ENCODE measurements at places on chromosomes 6 and 20. TPM values are rescaled to one million over a fixed set of nuclear protein-coding genes. Genes with fewer than 3 reads are reported as not detected.

DNA sequence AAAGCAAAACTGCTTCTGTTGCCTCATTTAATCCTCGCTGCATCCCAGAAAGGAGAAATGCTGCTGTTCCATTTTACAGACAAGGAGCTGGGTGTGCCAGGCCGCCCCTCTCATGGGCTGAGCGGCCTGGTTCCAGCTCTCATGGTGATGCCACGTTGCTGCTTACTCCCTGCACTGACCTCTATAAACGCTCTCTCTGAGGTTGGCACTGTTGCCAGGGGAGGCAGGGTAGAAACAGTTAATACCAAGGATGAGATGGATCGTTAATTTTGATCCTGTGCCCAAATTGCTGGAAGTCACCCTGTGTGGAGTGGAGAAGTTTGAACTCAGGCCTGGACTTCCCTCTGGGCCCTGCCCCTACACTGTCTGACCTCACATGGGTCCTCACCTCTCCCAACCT is 25.6 kb downstream of the SIRPA start:
- no peak for DNase-seq

The WDR27 gene
- 4.9 TPM for polyA plus RNA-seq

- DNase-seq = no peak
Measured at GRCh38 chr20:62116558-62117361, 5.5 kb upstream of the LSM14B start.

DNA sequence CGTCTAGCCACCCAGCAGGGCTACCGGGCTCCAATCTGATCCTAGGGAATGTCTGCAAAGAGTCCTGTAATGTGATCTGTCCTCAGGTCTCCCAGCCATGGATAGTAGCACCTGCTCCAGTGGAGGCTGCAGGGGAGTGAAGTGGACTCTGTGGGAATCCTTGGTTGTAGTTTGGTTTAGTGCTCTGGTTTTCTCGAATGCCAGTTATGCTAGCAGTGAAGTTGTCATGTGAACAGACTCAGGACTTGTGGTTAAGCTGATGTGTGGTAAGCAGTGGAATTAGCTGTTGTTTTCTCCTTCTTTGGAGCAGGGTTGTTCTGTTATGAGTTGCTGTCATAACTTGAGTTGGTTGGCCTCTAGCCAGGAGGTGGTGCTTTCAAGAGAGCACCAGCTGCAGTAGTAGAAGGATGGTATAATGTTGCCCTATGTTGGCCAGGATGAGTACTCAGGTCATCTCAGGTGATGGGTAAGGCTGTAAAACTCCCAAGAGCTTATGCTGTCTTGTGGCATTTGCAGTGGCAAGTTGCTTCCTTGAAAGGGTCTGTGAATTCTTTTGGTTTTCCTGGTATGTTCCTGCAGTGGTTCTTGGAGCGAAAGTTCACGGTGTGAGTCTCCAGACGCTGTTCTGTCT is 390.2 kb downstream of the UTRN start:
- no peak for DNase-seq

DNA sequence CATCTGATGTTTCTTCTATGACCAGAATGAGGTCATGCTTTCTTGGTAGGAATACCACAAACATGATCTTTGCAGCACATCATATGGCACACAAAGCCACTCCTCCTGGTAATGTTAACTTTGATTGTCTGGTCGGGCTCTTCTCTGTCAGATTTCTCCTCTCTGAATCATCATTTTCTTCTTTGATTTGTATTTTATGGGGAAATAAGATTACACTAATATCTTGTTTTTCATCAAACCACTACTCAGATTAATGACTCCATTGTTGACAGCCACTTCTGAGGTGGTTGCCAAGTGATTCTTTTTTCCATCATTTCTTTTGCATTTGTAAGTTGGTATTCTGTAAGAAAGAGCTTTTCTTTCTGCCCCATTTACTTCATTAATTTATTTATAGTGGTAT is 29.5 kb downstream of the TRMT11 start:
- DNase-seq = no peak

DNA sequence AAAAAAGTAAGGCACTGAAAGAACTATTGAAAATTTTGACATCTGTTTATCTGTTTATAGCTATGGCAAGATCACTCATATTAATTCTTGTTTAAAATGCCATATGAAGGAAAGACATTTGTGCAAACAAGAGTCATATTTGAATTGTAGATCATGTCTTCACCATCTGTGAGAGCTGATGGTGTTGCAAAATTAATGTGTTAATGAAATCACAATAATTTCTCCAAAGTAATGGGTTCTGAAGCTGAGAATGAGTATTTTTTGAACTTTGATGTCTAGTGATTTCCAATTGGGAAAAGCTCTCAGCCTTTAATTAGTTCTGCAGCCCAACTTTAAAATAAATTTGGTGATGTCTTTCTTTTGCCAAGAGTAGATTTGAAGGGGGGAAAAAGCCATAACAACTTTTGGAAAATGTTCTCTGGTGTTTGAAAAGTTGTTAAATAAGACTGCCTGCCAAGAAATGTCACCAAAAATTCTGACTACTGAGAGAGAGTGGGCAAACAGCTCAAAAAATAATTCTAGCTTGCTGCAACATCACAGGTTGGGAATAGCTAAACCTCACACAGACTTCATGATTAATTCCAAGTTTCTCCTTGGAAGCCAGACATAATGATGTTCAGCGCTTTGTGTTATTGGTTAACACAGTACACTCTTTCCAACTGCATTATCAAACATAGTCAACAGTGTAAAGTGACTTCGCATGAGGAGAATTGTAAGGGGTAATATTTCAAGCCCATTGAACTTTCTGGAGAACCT is 142.6 kb downstream of the SOBP start:
- DNase-seq = no peak

- DNase-seq = no peak
Measured at GRCh38 chr6:80460257-80460865, 353.9 kb downstream of the BCKDHB start.

GRCh38 chr6:31796993-31797385 is 1.4 kb upstream of the VARS1 start:
- no peak for DNase-seq

The RIMS4 gene
- polyA plus RNA-seq = 0.55 TPM

- no peak for DNase-seq
Measured at GRCh38 chr6:53437557-53438202, 88.9 kb upstream of the ELOVL5 start.

GRCh38 chr6:119887666-119888065 is 538.1 kb upstream of the MAN1A1 start:
- no peak for DNase-seq

- DNase-seq = no peak
Measured at GRCh38 chr6:24902782-24903181, 33.0 kb downstream of the RIPOR2 start.

GRCh38 chr20:53800883-53801604 is 207.4 kb upstream of the ZNF217 start:
- DNase-seq = peak; percentile 44

The ULBP2 gene
- 0.31 TPM for polyA plus RNA-seq

- no peak for DNase-seq
Measured at GRCh38 chr20:13221313-13221672, 219 bp downstream of the ISM1 start.

DNA sequence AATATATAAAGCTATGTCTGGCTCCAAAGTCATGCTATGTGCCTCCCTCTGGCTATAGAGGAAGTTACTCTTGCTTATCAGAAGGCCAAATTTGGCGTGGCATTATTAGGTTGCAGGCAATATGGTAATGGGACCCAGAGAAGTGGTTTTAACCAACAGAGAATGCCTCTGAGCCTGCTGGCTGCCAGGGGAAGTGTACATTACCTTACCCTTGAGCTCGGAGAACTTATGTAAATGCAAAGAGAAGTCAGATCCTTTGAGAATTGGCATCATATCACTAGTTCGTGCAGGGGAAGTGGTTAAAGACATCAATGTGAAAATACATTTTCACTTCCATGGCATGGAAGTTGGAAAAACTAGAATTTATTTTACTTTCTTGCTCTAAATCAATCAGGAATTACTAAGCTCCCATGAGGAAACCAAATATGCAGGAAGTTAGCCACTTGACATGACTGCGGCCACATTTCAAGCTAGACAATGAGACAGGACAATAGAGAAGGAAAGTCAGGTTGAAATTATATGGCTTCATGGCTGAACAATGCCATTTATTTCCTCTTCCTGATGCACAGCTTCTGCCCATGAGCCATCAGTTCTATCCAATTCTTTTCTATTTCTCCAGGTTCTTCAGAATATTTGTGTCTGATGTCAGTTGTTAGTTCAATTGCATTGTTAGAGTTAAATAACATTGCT is 134.0 kb upstream of the PHACTR1 start:
- DNase-seq = no peak

DNA sequence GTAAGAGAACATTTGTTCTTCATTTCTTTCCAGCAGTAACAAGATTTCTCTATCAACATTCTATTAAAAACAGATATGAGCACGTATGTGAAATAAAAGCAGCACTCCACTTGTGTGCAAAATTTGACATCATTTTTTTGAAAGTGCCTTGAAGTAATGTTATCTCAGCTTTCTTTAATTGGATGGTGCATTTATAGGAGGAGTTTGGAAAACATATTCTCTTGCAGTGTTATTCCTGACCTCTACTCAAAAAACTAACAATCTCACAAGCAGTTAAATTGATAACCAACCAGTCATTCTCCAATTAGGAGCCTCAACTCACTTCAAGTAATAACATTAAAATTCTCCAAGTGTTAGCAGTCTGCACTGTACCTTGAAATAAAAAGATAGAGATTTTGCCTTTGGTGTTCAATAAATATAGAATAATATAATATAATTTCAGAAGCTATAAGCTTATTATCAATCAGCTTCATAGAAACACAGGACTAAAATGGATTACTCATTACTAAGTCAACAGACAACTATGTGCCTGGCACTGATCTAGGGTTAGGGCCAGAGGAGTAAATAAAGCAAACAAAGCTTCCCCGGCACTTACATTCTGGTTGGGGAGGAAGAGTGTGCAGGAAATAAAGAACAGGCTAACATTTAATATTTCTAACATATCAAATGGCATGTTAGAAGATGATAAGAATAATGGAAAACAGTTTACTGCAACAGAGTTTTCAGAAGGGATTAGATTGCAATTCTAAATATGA is 149.0 kb upstream of the SGK1 start:
- DNase-seq = no peak

- no peak for DNase-seq
Measured at GRCh38 chr6:138986578-138986977, 1.5 kb downstream of the REPS1 start.

DNA sequence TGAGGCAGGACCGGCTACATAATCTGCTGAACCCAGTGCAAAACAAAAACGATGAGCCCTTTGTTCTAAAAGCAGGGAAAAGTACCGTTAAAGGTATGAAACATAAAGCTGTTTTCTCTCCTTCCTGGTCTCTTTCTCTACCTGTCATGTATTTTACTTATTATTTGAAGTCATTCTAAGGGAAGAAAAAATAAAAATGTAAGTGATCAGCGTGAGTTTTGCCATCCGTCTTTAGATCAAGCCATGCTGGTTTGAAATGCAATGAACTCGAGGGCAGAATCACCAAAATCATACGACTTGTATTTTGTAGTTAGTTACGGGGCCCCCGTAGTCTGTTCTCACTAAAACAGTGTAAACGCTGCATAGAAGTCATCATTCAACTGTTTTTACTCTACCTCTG is 2.9 kb upstream of the BCAS1 start:
- no peak for DNase-seq

DNA sequence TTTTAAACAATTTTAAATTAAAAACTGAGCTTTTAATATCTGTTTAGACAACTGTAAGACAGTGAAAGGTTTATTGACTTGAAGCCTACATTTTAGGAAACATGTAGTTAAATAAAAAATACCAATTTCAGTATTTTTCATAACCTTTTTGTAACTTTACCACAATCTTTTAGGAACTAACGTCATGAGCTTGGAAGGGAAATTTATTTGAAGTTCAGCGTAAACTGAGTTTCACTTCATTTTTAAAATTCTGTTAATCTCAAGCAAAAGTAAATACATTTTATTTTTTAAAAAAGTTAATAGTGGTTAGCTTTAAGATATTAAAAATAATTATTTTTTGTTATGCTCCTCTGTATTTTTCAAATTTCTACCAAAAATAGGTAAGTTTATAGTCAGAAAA is 5.5 kb downstream of the CST7 start:
- no peak for DNase-seq

The PGC gene
- polyA plus RNA-seq = 48,206 TPM

- DNase-seq = no peak
Measured at GRCh38 chr6:34146801-34147592, 1.1 kb upstream of the GRM4 start.

DNA sequence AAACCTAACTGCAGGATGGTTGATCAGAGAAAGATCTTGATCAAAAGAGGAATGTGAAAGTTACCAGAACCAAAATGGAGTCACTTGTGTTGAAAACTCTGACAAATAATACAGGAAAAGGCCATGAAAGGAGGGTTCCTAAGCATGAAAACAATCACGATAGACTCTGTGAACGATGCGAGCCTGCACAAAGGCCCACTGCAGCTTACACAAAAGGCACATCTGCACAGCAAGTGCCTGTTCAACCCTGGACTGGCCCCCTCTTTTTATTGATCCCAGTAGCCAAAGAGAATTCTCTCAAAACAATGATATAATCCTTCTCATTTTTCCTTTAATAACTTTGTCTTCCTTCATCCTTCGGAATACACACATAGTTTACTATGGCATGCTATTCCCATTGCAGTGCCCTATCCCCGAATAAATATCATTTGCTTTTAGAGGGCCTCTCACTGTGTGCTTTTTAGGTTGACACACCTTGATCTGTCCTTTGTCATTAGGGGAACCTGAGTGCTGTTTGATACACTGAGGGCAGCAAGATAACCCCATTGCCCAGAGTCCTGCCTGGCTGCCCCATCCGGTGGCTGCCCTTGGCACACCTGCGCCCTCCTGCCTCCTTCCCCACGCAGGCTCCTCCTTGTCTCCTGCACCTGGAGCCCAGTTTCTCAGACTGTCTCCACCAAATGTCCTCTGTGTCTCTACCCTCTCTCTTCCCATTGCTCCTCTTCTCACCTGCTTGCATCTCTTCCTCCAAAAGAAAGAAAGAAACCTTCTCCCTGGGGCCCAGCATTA is 98.3 kb upstream of the FRMD1 start:
- no peak for DNase-seq

The BCAS4 gene
- polyA plus RNA-seq = 0.46 TPM

- no peak for DNase-seq
Measured at GRCh38 chr6:167058261-167058660, 59.1 kb downstream of the CEP43 start.

The ARG1 gene
- polyA plus RNA-seq = not detected

The TOX2 gene
- polyA plus RNA-seq = 15.1 TPM

DNA sequence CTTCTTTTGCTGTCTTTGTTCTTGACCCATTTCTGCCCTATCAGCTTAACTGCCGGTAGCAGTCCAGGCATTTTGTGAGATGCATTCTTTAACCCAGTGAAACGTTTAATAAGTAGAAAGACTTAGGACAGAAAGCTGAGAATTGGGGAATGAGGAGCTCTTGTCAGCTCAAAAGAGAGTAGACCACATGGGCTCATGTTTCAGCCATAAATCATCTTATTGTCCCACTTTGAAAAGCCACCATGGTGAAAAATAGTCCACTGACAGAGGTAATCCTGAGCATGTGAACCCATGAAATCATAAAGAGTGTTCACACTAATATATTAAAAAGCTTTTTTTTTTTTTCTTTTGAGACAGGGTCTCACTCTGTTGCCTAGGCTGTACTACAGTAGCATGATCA is 16.3 kb downstream of the ORC3 start:
- no peak for DNase-seq

The POU5F1 gene
- 2.6 TPM for polyA plus RNA-seq

- no peak for DNase-seq
Measured at GRCh38 chr6:47483853-47484546, 6.4 kb downstream of the CD2AP start.

The LTA gene
- not detected for polyA plus RNA-seq
